ENCODE measurements at places on chromosomes 6 and 20.

DNA sequence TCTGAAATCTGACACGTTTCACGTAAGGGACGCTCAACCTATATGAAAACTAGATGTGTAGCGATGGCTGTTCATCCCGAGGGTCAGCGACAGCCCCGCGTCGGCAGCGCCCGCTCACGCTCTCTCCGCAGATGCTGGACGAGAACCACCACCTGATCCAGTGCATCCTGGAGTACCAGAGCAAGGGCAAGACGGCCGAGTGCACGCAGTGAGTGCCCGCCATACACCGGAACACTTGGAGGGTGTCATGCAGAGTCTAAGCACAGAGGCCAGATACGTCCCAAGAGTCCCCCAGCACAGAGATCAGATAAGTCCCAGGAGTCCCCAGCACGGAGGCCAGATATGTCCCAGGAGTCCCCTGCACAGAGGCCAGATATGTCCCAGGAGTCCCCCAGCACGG, 15.0 kb downstream of the SS18L1 start:
- no peak for DNase-seq

DNA sequence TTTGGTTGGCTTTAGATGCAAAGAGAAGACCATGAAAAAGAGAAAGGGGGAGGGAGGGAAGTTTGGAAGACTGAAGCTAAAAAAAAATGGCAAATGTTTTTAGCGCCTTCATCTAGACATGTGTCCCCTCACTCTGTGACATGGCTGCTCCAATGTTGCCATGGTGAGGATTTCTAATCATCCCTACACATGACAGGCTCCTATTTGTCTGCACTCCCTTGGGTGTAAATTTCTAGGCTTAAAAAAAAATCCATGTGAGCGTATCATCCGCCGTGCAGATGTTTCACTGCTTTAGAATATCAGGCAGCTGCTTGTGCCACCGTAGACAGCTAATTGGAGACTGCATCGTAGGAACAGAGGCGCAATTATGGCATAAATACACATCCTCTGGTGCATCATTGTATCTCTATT, 761.1 kb upstream of the MMS22L start:
- no peak for DNase-seq

DNA sequence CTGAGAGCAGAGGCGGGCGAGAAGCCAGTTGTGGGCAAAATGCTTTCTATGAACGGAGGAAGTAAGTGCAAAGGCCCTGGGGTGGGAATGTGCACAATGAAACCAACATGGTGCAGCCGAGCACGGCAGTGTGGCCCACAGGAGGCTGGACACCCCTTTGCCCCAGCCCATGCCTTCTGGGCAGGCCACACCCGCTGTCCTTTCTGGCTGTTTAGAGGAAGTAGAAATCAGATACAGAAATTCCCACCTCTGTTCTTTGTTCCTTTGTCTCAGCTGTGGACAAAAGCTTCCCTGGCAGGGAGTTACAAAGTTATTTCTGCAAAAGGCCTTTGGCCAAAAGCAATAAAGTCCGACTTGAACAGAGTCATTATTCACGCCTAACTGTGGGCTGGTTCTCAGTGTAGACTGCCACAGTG, 11.9 kb downstream of the SULF2 start:
- DNase-seq, result no peak

- DNase-seq, result no peak
Measured at GRCh38 chr6:7737106-7737505, 11.2 kb downstream of the BMP6 start.

Measured in mesothelial cell of epicardium (in vitro differentiated cells).